ENCODE measurements at places on chromosomes 6 and 20. TPM values are rescaled to one million over a fixed set of nuclear protein-coding genes. Genes with fewer than 3 reads are reported as not detected.

Gene XPO5
- 98.0 TPM for total RNA-seq

DNA sequence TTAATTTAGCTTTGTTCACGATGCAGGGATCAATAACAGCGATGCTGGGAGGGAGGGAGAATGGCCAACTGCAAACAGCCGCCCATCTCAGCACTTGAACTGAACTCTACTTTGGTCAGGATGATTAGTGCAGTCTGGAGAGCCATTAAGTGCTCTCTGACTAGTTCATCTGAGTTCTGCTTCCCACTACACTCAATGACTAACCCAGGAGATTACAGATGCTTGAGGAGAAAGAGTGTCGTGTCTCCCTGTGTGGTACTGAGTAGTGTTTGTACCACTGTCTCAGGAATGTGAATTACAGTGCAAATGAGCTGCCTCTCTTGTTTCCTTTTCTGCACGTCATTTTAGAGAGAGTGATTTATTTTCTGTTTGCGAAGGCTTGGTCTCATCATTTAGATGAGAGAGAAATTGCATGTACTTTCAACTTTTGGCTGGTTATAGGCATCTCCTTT lies 23.5 kb downstream of the CARMIL1 start:
- no peak for DNase-seq

DNA sequence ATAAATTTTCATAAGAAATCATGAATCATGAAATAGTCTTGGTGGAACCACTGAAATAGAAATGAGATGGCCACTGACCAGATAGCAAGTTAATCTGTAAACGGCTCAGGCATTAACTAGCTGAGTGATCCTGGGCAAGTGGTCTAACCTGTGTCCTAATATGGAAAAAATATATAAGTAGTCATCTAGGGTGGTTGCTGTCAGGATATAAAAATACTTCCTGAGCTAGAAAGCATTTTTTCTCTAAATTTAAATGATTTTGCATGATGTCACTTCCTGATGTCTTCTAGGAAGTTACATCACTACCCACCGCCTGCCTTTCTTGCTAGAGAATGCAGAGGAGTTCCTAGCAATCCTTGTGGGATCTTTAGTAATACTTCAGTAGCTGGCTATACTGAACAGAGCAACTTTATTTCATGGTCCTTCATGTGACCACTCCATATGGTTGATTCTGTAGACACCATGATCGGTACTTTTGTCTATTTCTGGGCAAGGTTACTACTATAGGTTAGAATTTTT lies 228.1 kb upstream of the CEP162 start:
- no peak for DNase-seq

GRCh38 chr20:56582542-56582941 lies 46.6 kb upstream of the TFAP2C start:
- no peak for DNase-seq

DNA sequence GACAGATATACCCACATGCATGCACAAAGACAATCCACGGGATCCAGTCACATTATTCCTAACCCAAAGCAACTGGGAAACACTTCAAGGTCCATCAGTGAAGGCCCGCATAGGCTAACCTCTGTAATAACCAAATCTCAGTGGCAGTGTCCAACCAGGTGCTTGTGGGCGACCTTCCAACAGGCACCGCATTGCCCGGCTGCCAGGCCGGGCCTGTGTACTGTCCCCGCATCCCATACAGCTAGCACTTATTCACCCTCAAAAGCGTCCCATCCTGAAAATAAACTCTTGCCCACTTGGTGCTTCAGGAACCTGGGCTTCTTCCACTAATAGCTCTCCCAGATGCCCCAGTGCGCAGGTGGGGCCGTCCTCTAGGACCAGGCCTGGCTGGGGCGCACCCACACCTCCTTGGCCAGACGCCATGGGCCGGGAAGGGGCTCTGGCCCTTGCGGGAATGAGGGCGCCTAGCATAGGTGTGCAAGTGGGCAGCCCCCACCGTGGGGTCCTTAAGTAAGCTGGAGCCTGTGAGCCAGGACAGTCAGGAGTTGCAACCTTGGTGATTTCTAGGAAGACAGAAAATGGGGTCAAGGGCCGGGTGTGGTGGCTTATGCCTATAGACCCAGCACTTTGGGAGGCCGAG lies 1.1 kb upstream of the ENTPD6 start:
- no peak for DNase-seq

GRCh38 chr6:84872996-84873723 lies 108.8 kb upstream of the TBX18 start:
- no peak for DNase-seq

- no peak for DNase-seq
Measured at GRCh38 chr20:59938221-59938620, 1.9 kb downstream of the PPP1R3D start.

- no peak for DNase-seq
Measured at GRCh38 chr6:24072038-24072746, 53.8 kb upstream of the NRSN1 start.

DNA sequence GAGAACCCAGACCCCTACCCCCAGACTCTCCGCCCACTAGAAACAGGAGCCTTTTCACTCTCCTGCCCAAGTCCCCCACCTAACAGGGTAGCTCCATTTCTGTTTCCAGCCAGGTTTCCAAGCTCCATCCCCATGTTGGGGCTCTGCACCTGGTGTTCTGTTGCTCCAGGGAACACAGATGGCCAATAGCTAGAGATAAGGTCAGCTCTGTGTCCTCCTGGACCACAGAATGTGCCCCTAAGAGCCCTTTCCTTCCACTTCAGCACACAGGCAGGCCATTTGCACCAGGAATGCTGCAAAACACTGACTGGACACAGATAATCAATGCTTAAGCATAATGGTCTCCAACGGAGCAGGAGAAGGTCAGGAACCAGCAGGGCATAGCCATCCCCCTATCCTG lies 159.4 kb downstream of the QRSL1 start:
- DNase-seq = no peak

All from CD8-positive, alpha-beta memory T cell (primary cell).